AG10803 (cell line): ENCODE measurements at places on chromosomes 7 and 10.
A peak's percentile ranks its signal among the peaks of the same experiment; 100 is the strongest.

GRCh38 chr7:39647816-39648215 lies 24.4 kb downstream of the RALA start:
- no peak for DNase-seq

DNA sequence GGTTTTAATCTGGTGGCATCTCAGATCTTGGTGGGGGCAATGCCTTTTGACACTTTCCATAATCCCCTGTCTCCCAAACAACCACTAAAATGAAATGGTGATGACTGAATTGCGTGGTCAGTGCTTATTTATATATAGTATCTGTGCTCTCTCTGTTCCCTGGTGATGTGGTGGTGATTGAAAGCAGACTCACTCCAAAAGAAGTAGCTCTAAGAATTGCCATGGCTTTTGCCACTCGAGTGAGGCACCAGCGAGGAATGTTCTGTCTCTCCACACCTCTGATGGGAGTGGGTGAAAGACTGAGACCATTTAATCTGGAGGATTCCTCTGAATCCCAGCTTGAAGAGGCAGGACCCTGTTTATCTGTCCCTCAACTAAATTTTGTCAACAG lies 2.8 kb downstream of the DUSP5 start:
- peak; percentile 69 for DNase-seq

DNA sequence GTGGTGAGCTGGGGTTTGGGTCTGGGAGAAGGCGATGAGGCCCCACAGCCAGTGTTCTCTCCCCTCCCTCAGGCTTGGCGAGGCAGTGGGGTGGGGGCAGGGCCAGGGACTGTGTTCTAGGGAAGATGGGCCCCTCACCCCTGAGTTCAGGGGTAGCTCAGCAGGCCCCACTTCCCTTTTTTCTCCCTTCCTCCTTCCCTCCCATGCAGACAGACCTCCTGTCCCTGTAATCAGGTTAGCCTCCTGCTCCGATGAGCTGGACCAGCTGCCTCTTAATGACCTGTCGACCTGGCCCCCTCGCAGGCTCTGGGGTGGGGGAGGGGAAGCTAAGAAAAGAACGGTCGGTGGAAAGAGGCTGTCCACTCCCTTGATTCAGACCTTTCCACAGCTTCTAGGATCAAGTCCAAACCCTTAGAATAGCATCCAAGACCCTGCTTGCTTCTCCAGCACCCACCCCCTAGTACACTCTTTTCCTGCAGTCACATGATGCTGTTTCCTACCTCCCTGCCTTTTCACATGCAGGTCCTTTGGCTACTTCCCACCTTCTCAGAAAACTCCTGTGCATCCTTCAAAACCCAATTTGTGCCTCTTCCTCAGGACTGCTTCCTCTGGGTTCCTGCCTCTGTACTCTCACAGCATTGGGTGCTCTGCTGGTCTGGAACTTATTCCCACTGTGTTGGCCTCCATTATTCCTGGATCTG lies 64.1 kb downstream of the ZMIZ1 start:
- DNase-seq = no peak

- no peak for DNase-seq
Measured at GRCh38 chr7:3754493-3755341, 453.7 kb downstream of the SDK1 start.
